ENCODE measurements at places on chromosomes 1 and 21.

- DNase-seq: no peak
These were observed 147.0 kb upstream of the ERG start for GRCh38 chr21:38645282-38645681.

- DNase-seq: no peak
These were observed 37.0 kb downstream of the NDUFS5 start for GRCh38 chr1:39063191-39063590.

GRCh38 chr21:35559829-35560225 is 500.5 kb downstream of the SETD4 start:
- DNase-seq: no peak

- DNase-seq: no peak
These were observed 38.5 kb upstream of the ETV3 start for GRCh38 chr1:157176591-157177121.

GRCh38 chr1:182410620-182411273 is 10.3 kb upstream of the TEDDM1 start:
- DNase-seq: no peak

GRCh38 chr1:195604287-195604686 is 1004.0 kb downstream of the KCNT2 start:
- DNase-seq: no peak

DNA sequence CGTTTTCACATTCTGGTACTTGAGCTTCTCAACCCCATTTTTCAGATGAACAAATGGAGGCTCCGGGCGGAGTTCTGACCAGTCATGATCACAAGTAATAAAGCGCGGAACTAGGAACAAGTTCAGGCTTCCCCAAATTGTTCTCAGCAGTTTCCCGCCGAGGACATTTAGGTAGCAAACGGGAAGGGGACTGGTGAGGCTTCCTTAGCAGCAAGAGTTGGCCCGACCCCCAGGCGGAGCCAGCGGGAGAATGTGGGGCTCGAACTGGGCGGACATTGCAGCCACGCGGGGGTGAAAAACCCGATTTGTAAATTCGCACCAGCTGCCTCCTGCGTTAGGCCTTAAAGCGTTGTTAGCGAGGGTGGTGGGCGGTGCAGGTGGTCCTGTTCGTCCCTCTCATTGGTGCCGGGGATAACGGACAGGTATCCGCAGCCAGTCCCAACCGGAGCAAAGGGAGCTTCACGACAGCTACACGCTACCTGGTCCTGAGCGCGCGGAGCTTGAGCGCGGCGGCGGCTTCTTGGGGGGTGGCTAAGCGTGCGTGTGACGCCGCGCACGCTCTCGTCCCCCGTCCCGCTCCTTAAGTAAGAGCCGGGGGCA is 15.3 kb downstream of the SEMA6C start:
- peak; percentile 60 for DNase-seq

- no peak for DNase-seq
These were observed 82.1 kb downstream of the OLFM3 start for GRCh38 chr1:101914473-101915242.

DNA sequence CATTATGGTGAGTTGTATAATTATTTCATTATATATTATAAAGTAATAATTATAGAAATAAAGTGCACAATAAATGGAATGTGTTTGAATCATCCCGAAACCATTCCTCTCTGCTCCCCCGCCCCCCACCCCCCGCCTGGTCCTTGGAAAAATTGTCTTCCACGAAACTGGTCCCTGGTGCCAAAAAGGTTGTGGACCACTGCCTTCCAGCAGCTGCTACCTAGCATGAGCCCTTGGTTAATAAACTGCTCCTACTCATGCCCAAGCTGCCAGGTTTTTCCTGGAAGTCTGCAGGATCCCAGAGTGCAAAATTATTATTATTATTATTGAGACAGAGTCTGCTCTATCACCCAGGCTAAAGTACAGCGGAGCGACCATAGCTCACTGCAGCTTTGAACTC is 6.8 kb upstream of the IFNGR2 start:
- no peak for DNase-seq

GRCh38 chr1:182235952-182236650 is 155.5 kb downstream of the GLUL start:
- no peak for DNase-seq
